GM23248 (cell line): ENCODE measurements at places on chromosomes 12 and 14. TPM values are rescaled to one million over a fixed set of nuclear protein-coding genes. Genes with fewer than 3 reads are reported as not detected.

DNA sequence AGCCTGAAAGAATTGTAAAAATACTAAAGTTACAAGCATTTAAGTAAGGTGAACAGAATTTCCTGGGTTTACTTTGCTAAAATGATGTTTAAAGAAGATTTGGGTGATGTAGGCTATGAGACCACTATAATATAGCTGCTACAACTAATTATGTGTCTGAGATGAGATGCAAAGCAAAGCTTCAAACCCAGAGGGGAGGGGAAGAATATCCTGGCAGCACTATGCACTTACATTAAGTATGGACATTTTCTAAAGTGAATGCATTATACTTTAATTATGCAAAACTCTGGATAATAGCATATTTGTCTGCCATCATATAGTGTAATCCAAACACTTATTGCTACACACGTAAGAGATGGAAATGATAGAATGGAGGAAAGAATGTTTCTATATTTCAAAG lies 1003.7 kb downstream of the GALC start:
- DNase-seq: no peak
- H3K27ac ChIP-seq: no peak overlapping the region
- no peaks in the 10 kb centered on the region for H3K27me3 ChIP-seq
- H3K4me3 ChIP-seq: no peak overlapping the region
- no peaks in the 10 kb centered on the region for H3K36me3 ChIP-seq
- H3K4me1 ChIP-seq: no peaks in the 10 kb centered on the region

- DNase-seq: no peak
- H3K4me1 ChIP-seq: no peaks in the 10 kb centered on the region
- no peaks in the 10 kb centered on the region for H3K36me3 ChIP-seq
- no peak overlapping the region for H3K4me3 ChIP-seq
- no peak overlapping the region for H3K27ac ChIP-seq
These were observed 151.4 kb downstream of the SLC35F4 start for GRCh38 chr14:57714487-57714931.

DNA sequence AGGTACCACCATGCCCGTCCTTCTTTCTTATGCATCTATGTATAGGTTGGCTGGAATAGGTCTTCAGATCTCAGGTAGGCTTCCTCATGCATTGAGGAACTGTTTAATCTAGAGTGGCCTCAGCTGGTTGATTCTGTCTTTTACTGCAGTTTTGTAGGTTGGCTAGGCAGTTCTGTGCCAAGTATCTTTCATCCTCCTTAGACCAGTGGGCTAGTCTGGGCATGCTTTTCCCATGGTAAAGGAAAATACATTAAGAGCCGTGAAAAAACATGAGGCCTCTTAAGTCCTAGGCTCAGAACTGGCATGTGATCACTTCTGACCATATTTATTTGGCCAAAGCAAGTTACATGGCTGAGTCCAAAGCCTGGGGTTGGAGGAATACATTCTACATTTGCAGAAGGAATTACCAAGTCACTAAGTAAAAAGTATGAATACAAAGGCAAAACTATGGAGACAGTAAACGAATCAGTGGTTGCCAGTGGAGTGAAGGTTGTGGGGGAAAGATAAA lies 137.3 kb downstream of the WIF1 start:
- no peaks in the 10 kb centered on the region for H3K4me1 ChIP-seq
- H3K4me3 ChIP-seq: no peak overlapping the region
- H3K27me3 ChIP-seq: no peaks in the 10 kb centered on the region; the same call in 1 of the 2 replicates
- H3K36me3 ChIP-seq: no peaks in the 10 kb centered on the region

GRCh38 chr14:20617138-20618003 lies 24.1 kb downstream of the OR6S1 start:
- H3K27me3 ChIP-seq: no peaks in the 10 kb centered on the region
- peaks cover 7% of the 10 kb centered on the region; the same call in 1 of the 2 replicates for H3K4me1 ChIP-seq
- H3K4me3 ChIP-seq: no peak overlapping the region
- H3K27ac ChIP-seq: no peak overlapping the region
- H3K36me3 ChIP-seq: no peaks in the 10 kb centered on the region
- no peak for DNase-seq

Gene FAIM2
- 4.6 and 5.3 TPM in 2 replicates for polyA plus RNA-seq

DNA sequence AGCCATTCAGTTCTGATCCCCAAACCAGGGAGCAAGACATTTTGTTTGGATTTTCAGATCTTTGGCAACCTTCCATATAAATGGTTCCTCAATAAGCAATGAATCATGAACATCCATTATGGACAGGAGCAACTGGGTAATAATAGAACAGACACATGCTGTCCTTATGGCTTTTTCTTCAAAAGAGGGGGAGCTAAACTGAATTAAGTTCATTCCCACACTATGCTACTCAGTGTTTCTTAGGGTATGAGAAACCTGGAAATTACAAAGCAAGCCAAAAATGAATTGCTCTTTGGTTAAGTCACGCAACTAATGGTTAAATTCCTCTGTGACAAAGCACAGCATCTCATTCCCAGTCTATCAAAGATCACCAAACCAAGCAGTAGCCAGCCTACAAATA lies 51.0 kb downstream of the PTGER2 start:
- peaks cover 21% of the 10 kb centered on the region for H3K4me1 ChIP-seq
- no peaks in the 10 kb centered on the region for H3K36me3 ChIP-seq
- H3K27ac ChIP-seq: no peak overlapping the region
- no peak for DNase-seq
- H3K4me3 ChIP-seq: no peak overlapping the region

DNA sequence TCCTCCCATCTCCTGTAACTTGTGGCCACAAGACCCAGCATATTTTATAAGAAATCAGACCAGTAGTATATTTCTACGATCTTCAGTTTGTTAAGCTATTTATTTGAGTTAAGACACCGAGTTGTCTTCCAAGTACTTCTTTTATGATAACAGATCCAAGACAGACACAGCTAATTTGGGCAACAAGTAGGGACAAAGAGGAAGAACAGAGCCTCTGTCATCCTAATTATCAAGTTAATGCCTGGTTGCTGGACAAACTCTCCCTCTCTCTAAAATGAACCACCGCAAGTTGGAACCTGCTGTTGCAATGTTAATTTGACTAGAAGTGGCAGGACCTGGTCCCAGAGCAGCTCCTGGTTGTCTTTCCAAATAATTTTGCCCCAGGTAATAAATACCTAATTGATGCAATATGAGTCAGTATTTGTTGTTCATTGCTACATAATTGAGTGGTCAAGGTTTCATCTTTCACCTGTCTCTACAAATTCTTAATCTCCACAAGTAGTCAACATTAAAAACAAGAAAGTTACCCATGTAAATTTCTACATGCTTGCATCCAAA lies 323.7 kb downstream of the PAWR start:
- H3K4me3 ChIP-seq: no peak overlapping the region
- DNase-seq: no peak
- no peaks in the 10 kb centered on the region for H3K27me3 ChIP-seq
- no peaks in the 10 kb centered on the region for H3K36me3 ChIP-seq
- no peaks in the 10 kb centered on the region for H3K4me1 ChIP-seq

DNA sequence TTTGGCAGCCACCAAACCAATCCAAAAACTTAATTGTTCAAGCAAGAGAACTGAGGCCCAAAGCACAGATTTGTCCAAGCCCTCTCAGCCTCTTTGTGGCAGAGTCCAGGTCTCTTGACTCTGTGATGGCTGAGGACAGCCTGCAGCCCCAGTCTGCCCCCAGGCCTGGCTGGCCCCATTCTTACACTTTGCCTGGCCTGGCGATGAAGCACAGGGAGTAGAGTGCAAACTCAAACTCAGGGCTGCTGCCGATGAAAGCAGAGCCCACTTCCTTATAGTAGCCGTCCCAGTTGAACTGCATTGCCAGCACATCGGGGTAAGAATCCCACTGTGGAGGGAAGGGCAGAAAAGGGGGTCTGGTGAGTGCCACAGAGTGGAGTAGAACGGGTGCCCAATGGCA lies 5.6 kb upstream of the RPAP3 start:
- DNase-seq: no peak
- H3K27ac ChIP-seq: no peak overlapping the region
- H3K4me1 ChIP-seq: peaks cover 12% of the 10 kb centered on the region
- no peaks in the 10 kb centered on the region for H3K27me3 ChIP-seq
- no peaks in the 10 kb centered on the region for H3K36me3 ChIP-seq

DNA sequence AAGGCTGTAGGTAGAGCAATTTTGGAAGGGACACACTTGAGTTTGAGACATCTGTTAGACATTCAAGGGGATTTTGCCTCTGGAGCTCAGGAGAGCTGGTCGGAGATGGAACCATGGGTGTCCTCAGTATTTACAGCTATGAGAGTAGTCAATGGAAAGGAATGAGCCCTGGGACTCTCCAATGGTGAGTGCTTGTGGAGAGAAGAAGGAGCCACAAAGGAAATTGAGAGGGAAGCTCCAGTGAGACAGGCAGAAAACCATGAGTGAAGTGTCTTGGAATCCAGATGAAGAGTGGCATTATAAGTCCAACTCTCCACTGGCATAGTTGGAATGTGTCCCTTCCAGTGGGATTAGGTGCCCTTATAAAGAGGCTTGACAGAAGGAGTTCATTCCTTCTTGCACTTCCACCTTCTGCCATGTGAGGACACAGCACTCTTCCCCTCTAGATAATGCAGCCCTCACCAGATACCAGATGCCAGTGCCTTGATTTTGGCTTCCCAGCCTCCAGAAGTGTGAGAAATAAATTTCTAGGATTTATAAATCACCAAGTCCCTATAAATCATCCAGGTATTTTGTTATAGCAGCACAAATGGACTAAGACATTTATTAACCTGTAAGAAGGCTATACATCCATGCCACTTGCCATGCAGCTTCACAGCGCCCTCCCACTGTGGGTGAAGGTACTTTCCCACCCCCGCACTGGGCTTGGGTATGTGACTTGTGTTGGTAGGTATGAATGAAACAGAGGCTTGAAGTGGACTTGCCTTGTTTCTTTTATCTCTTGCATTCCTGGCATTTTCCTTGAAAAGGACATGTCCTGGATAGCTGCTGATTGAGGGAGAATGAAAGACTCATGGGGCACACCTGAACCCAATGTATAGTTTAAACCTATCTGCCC lies 27.3 kb downstream of the LLPH start:
- H3K36me3 ChIP-seq: no peaks in the 10 kb centered on the region
- peaks cover 21% of the 10 kb centered on the region for H3K4me1 ChIP-seq
- no peak overlapping the region for H3K27ac ChIP-seq
- peak; percentile 33 for DNase-seq
- no peak overlapping the region for H3K4me3 ChIP-seq

Gene GUCY2C
- polyA plus RNA-seq: not detected in 2 replicates

DNA sequence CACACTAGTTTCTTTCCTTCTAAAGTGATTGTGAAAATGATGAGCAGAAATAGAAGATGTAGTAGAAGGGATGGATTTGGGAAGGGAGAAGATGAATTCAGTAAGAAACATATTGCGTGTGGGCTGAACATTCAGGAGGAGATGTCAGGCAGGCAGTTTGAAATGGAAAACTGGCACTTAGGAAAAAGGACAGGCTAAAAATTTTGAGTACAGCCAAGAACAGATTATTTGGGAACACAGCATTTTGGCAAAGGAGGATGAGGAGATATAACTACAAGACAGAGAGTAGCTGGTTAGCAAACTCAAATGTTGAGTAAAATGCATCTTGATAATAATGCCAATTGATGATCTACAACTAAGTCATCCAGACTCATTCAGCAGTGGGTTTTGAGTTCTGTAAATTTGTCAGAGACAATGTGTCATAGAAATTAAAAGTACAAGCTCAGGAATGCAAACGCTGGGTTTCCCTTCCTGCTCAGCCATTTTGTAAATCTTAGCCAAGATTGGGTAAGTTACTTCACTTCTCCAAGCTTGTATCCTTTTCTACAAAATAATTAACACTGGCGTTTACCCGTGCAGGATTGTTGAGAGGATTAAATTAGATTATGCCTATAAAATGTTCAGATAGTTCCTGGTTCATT lies 255.0 kb downstream of the NAV3 start:
- H3K27ac ChIP-seq: peak overlapping the region; percentile 63
- H3K36me3 ChIP-seq: no peaks in the 10 kb centered on the region
- peaks cover 28% of the 10 kb centered on the region for H3K4me1 ChIP-seq

Gene RFC5
- 15.2 and 17.8 TPM in 2 replicates for polyA plus RNA-seq

DNA sequence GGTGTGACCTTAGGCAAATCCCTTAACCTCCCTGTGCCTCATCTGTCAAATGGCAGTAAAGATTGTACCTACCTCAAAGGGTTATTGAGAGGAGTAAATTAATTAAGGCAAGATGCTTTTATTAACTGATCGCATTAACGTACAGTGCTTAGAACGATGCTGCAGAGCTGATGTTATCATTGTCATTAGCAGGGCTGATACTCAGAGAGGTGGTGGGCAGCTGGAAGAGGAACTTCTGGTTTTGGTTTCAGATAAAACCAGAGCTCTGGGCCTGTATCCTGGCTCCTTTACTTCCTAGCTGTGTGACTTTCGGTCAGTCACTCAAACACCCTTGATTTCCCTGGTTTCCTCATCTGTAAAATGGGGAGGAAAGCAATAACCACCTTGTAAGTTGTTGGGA lies 55.1 kb downstream of the CALM1 start:
- DNase-seq: no peak
- no peak overlapping the region for H3K27ac ChIP-seq
- peaks cover 16% of the 10 kb centered on the region for H3K27me3 ChIP-seq
- H3K36me3 ChIP-seq: no peaks in the 10 kb centered on the region
- H3K4me1 ChIP-seq: no peaks in the 10 kb centered on the region

Gene RDH12
- polyA plus RNA-seq: not detected in 2 replicates

DNA sequence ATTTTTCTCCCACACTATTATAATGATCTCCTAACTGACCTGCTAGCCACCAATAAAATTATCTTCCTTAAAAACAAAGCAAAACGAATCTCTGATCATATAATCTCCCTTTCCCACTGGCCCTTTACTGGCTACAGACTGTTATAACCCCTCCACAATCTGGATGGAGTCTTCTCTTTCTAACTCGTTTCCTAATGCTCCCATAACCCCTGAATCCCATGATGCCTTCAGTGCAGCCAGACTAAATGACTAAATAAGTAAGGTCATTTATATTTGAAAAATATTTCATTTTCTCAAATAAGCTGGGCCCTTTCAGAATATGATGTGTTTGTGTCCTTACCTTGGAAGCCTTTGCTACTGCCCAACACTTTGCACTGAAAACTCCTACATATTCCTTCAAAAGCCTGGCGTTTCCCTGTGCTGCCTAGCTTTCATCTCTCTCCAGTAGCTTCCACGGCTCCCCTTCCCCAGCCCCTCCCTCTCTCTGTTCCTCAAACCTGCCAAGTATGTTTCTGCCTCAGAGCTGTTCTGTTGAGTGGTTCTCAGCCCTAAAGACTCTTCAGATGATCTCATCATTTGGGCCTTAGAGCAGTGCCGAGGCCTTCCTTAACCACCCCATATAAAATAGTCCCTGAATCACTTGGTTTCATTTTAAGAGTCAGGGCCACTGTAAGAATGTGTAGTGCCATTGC lies 91.7 kb downstream of the MYRFL start:
- no peak overlapping the region for H3K27ac ChIP-seq
- H3K36me3 ChIP-seq: no peaks in the 10 kb centered on the region
- DNase-seq: peak; percentile 42
- H3K4me3 ChIP-seq: no peak overlapping the region
- H3K27me3 ChIP-seq: no peaks in the 10 kb centered on the region

DNA sequence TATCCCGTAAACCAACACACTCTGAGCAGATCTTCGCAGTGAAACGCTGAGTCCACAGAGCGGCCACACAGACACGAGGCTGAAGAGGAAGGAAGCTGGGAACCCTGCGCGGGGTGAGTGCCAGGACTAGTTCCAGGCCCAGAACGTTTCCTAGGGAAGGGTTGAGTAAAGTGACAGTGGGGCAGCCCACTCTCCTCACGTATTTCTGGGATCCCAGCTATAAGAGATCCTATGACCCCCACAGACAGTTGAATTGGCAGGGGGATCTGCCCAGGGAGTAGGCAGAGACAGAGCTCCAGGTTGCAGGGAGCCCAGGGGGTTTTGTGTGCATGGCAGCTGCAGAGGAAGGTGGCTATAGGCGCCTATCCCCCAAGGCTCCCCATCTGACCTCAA lies 51.1 kb downstream of the GTF2A1 start:
- H3K27me3 ChIP-seq: no peaks in the 10 kb centered on the region
- peaks cover 20% of the 10 kb centered on the region for H3K4me1 ChIP-seq
- no peaks in the 10 kb centered on the region for H3K36me3 ChIP-seq
- H3K4me3 ChIP-seq: peak overlapping the region; percentile 79
- peak overlapping the region; percentile 84 for H3K27ac ChIP-seq
- peak; percentile 61 for DNase-seq

Gene SLC38A2
- 649 and 683 TPM in 2 replicates for polyA plus RNA-seq
